Activated naive CD8-positive, alpha-beta T cell treated with anti-CD3 and anti-CD28 coated beads for 36 hours (primary cell): ENCODE measurements at places on chromosomes 12 and 14. TPM values are rescaled to one million over a fixed set of nuclear protein-coding genes. Genes with fewer than 3 reads are reported as not detected.
A peak's percentile ranks its signal among the peaks of the same experiment; 100 is the strongest.

- DNase-seq, result peak; percentile 48
Measured at GRCh38 chr12:12715459-12716150, 1.6 kb upstream of the CDKN1B start.

DNA sequence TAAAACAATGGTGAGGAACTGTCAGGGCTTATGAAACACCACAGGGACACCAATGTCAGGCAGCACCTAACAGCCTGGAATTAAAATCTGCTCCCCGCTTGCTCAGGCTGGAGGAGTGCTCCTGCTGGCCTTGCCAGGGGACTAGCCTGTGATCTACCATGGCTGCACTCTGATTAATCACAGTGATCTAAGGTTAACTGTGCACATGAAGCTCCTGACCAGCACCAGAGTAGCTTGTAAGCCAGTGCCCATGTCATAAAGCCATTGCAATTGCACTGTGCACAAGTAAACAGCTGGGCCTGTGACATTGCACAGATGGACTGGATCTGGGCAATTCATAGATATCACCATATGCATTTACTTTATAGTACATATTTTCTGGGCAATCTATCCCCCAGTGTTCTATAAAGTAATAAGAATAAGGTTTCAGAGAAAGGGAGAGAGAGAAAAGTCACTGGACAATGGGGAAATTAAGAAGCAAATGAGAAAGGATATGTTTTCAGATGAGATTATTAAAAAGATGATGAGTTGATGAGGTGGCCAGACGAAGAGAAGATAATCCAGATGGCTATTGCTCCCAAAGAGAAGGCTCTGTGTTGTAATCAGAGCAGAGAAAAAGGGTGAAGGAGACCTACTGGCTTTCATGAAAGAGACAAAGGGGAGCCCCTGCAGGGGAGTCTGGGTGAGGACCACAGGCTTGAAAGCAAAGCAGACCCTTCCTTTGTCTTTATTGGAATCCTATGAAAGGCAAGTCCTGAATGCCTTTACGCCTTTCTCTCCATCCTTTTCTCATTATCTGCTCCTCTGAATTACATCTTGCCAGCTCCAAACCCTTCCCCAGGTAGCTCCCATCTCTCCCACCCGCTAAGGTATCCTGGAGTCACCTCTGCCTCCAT, 145.8 kb downstream of the SLC38A6 start:
- DNase-seq, result no peak

- DNase-seq, result no peak
Measured at GRCh38 chr12:93757792-93758694, 80.9 kb downstream of the CRADD start.

DNA sequence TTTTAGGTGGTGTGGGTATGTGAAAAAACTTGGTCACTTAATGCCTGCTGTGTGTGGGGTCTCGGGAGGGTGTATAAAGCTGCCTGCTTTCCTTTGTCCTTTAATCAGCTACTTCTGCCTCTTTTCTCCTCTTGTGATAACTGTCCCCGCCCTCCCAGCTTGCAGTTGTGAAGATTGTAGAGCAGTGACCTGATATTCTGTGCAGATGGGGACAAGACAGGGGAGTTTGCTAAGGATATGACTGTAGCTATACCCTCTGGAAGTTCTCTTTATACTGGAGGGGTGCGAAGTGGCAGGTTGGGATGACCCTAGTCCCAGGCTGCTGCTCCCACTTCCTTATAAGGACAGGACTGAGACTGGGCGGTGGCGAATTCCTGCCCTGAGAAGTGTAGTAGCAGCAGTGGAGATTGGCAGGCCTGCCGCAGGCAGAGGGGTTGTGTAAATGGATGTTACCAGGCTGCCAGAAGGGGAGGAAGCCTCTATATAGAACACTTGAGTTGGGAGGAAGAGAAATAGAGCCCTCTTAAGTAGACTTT, 835 bp downstream of the MYL6 start:
- DNase-seq, result no peak

DNA sequence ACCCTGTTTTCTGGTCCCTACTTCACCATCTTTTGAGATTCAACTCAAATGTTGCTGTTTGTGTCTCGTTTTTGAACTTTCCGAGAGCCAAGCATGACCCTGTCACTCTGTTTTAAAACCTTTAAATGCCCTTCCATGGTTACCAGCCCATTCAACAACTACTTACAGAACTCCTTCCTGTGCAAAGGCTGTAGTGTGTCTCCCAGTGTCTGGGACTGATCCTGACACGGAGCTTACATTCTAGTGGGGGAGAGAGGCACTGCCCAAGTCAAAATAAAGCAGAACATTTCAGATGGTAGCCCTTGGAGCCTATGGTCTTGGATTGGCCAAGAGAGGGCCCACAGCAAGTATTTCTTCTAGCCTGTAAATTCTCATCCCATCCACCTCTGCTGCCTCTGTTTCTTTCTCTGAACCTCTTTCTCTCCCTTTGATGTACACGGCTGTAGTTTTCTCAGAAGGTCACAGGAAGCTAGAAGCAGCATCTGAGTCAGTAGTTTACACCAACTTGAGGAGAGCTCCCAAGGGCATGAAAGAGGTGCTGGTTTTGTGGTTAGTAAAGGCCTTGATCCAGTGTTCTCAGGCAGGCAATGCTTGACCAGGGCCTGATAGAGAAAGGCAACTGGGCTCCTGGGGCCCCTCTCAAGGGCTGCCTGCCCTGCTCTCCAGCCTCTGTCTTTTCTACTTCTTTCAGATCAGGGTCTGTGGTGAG, 42.3 kb upstream of the SLC24A4 start:
- peak; percentile 12 for DNase-seq

DNA sequence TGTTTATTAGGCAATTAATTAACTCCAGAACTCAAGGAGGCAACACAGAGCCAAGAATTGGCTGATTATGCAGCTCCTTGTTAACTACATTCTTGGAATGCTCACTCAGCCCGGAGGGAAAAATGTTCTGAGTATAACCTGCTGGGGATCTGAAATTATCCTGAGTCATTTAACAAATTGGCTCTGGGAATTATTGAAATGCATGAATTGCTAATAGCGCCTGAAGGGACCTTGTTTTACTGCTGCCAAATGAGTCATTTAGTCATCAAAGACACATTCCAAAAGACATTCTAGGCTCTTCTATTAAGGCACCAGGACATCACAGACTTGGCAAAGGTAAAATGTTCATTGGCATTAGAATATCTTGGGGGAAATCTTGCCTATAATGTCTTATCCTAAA, 13.0 kb downstream of the TMEM52B start:
- no peak for DNase-seq

GRCh38 chr14:99682809-99683618, 1.1 kb upstream of the CYP46A1 start:
- peak; percentile 86 for DNase-seq

- no peak for DNase-seq
Measured at GRCh38 chr12:130044991-130045621, 117.2 kb upstream of the FZD10 start.

GRCh38 chr12:116338064-116338846, 60.8 kb upstream of the MED13L start:
- no peak for DNase-seq

GRCh38 chr14:51836417-51836816, 24.0 kb upstream of the GNG2 start:
- no peak for DNase-seq

DNA sequence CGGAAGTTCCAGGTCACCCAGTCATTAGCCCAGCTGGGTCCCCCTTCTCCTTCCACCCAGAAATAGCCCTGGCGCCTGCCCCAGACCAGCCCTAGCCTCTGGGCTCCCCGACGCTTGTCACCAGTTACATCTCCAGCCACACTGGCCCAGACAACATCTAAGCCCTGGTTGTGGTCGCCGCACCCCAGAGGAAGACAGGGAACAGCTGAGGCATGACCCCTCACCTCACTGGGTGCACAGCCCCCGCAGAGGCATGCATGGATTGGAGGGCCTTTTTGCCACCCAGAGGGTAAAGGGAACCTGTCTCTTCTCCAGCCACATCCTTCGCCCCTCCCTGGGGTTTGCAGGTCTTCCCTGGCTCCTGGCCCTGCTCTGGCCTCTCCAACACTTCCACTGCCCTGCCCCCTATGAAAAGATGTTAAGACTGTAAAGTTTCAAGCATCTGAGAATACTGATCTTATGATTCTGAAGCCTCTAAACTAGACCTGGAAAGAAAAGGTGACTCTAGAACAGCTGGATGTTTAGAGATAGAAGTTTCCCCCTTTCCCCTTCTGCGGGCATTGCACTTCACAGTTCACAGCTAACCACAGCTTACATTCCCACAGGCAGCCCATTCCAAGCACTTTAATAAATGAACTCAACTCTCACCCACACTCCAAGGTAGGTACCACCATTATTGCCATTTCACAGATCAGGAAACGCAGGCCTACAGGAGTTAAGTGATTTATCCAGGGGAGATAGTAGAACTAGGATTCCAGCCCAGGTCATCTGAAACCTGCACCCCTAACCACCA, 14.7 kb downstream of the TMEM119 start:
- no peak for DNase-seq

DNA sequence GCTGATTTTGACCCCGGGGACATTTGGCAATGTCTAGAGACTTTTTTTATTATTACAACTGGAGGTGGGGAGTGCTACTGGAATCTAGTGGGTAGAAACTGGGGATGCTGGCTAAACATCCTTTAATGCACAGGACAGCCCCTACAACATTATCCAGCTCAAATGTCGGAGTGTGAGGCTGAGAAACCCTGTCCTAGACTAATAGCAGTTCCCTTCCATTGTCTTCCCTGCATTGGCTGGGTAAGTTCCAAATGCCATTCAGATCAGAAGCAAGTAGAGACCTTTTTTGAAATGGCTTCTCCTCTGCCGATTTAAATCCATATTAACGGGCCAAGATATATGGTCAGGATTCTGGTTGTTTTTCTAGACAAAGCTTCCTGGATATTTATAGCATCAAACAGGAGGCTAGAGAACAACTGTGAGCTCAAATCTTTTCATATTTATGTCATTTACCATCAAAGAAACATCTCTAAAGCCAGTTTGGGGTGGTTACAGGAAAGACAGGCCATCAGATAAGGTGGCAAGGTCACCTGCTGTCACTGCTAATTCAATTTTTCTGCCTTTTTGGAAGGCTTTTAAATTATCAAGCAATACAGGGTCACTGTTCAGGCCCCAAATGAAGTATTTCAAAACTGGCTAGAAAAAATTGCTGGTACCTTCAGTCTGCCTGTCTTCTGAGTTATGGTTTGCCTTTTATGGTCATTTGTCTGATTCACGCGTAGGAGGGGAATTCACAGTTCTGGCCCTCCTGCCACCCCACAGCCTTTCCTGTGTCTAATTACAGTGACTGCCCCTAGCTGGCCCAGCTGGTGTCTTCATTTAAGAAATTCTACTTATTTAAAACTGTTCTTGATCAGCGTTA, 20.1 kb upstream of the AKAP5 start:
- peak; percentile 44 for DNase-seq

- DNase-seq, result peak; percentile 33
Measured at GRCh38 chr12:14723763-14724162, 27.4 kb upstream of the GUCY2C start.

DNA sequence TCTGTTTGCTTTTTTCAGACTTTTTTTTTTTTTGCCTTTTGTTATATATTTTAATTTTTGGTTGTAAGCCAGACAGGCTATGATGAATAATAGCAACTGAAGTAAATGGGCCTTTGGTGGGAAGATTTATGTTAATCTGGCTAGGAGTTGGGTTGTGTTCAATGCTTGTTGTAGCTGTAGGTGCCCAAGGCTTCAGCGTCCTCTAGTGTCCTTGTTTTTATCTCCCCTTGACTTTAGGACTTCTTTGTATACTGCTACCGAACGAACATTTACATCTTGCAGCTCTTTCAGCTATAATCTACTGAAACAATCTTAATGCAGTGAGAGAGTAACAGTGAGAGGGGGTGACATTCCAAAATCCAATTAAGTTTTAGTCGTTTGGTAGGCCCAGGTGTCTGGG, 848.4 kb upstream of the FBXO33 start:
- DNase-seq, result no peak

Gene NINJ2
- total RNA-seq, result 1.9 TPM

Gene CMKLR1
- total RNA-seq, result not detected

Gene KCNJ8
- total RNA-seq, result not detected

Gene RPGRIP1
- total RNA-seq, result 0.22 TPM

Gene CEP290
- 13.3 TPM for total RNA-seq

Gene SLC25A47
- total RNA-seq, result not detected
